Suppressor macrophage treated with lipopolysaccharide for 1 hour (primary cell): ENCODE measurements at places on chromosomes 1 and 21.

DNA sequence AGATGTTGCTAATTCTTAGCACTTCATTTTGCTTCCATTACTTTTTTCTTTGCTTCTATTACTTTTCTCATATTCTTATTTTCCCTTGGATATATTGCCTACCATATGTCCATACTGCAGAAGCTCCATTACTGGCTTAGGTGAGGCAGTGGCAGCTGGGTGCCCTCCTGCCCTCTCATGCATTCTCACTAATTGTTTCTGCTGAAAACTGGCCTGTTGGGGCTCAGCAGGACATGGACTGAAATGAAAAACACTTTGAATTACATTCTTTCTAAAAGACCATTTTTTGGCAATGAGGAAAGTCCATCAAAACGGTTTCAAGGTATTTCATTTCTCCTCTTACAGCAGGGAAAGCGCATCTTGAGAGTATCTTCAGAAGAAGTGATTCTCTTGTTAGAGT is 122.9 kb downstream of the MAST2 start:
- DNase-seq, result no peak

- peak; percentile 47 for DNase-seq
These were observed 24.9 kb downstream of the SOAT1 start for GRCh38 chr1:179318491-179318890.

DNA sequence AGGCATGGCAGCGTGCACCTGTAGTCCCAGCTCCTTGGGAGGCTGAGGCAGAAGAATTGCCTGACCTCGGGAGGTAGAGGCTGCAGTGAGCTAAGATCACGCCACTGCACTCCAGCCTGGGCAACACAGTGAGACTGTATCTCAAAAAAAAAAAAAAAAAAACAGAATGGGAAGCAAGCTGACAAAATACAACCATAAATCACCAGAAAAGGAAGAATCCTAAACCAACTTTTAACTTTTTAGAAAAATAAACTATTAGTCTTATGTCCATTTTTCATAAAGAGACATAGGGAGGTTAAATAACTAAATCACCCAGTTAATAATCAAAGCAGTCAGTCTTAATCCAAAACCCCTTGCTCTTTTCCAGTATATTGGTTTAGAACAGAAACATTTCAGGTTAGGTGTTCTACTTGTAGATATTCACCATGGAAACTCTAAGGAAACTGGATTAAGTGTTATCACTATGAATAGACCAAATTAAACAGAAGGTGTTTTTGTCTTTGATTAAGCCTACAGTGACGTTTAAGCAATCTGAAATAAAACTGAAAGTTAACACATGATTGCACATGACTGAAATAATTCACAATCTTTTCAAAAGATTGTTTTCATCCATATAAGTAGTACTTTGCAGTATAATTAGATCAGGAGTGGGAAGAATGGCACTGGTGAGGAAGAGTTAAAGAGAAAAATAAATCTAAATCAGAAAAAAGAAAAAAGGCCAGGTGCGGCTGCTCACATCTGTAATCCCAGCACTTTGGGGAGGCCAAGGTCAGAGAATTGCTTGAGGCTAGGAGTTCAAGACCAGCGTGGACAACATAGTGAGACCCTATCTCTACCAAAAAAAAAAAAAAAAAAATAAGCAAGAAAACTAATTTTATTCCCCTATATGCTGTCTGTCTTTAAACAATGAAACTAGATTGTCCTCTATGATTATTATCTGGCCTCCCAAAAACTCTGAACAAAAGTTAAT is 9.6 kb downstream of the CDC42BPA start:
- no peak for DNase-seq

GRCh38 chr1:94394247-94394646 is 23.9 kb upstream of the ABCD3 start:
- no peak for DNase-seq

DNA sequence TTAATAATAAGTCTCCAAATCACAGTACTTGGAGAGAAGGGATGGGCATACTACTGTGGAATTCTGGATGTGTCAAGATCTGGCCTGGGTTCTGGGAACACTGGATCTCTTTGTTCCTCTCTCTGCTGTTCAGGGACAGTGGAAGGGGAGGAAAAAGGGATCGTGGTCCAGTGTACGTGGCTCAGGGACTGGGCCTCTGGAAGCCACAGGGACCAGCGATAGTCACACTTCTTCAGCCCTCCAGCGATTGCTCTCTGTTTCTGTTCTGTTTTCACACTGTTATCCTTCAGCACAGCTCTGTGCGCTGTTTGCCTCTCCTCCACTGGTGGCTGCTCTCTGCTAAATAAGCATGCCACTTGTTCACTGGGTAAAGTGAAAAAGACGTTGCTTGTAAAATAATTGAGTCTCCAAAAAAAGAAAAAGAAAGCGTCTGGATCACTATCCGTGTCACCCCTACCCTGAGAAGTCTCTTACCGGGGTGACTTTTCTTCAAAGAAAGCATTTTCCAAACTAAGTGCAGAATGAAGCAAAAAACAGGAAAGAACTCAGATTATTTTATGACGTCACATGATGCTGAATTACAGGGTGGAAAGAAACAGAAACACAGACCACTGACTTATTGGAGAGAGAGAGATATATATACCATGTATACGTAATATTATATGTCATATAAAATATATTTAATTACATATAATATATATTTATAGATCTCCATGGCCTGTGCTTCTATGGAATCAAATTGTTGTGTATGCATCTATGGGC is 279.4 kb downstream of the RGS7 start:
- DNase-seq, result no peak
